Activated T-helper 2 cell treated with anti-CD3 and anti-CD28 coated beads, Interferon-gamma antibody, Interleukin-2, Interleukin-4, amounts not matched to agents 10 μg/mL and 5 μg/mL and 100 μg/mL, durations not matched to agents 14 hours and 24 hours and 36 hours (primary cell): ENCODE measurements at places on chromosomes 5 and 9. TPM values are rescaled to one million over a fixed set of nuclear protein-coding genes. Genes with fewer than 3 reads are reported as not detected.

DNA sequence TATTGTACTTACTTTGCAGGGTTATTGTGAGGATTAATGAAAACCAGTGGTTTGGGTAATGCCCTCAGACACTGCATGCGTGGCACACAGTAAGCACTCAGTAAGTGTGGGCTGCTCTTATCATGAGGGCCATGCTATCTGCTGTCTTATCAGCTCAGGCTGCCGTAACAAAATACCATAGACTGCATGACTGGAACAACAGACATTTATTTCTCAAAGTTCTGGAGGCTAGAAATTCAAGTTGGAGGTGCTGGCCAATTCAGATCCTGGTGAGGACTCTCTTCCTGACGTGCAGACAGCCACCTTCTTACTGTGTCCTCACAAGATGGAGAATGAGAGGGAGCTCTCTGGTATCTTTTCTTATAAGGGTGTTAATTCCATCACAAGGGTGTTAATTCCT, 23.9 kb upstream of the SH3PXD2B start:
- no peak for DNase-seq

DNA sequence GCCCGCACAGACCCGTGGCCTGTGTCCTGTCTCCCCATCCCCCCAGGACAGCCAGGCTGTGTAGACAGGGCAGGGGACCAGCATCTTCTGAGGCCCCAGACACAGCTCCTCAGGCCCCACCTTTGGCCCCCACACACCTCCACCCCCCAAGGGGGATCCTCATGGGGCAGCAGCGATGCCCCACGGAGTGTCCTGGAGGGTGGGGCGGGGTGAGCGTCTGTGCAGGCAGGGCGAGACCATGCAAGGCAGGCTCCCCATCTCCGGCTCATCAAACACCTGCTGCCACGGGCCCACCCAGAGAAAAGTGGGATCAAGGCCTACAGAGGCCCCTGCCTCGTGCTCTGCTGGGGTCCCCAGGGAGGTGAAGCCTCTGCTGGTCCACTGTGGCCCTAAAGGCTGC, 118.7 kb upstream of the FOXD4L5 start:
- no peak for DNase-seq

DNA sequence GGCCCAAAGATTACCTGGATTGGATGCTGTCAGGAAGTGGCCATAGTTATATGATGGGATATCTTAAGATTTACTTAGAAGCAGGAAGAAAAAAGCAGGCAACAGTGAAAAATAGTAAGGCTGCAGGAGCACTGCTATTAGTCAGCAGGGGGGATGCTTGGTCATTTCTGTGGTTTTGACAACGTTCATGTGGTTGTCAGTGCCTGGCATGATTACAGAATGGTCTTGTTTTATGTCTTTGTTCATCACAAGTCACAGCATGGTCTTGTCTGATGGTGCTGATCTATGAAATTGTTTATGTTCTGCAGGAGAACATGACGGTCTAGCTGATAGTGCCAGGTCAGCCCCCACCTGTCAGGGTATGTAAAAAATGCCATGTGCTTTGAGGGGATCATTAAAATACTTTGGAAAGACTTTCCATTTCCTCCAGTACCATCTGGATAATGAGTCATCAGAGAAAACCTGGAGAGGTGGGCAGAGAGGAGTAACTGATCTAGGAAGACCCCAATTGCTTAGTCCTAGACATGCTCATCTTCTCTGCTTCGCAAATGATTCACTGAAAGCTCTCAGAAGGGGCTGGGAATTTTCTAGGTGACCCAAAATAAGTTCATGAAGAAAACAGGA, 48.5 kb downstream of the PLGRKT start:
- DNase-seq, result no peak

The AKNA gene
- 152 TPM in 2 replicates for total RNA-seq

The SIT1 gene
- total RNA-seq, result 90.2 and 92.1 TPM in 2 replicates

The ADAMTS16 gene
- not detected in 2 replicates for total RNA-seq

The CTSV gene
- 0.48 and 0.78 TPM in 2 replicates for total RNA-seq

The C9orf50 gene
- total RNA-seq, result not detected in 2 replicates

The ENTPD2 gene
- not detected in 2 replicates for total RNA-seq
